ENCODE measurements at places on chromosomes 4 and X. TPM values are rescaled to one million over a fixed set of nuclear protein-coding genes. Genes with fewer than 3 reads are reported as not detected.

The GAGE12H gene
- total RNA-seq: not detected

The DGKK gene
- not detected for total RNA-seq

The SORCS2 gene
- 0.05 TPM for total RNA-seq

The SMIM10L2A gene
- total RNA-seq: 0.24 TPM

The N4BP2 gene
- 29.8 TPM for total RNA-seq

The FABP2 gene
- not detected for total RNA-seq

The DDIT4L gene
- 0.72 TPM for total RNA-seq

The ADAM29 gene
- not detected for total RNA-seq

The HTATSF1 gene
- total RNA-seq: 39.2 TPM

The GLRA3 gene
- not detected for total RNA-seq

The PAGE4 gene
- total RNA-seq: not detected

The PASD1 gene
- not detected for total RNA-seq

The CXCR3 gene
- 8.8 TPM for total RNA-seq

The RAB9B gene
- total RNA-seq: 0.96 TPM

The TNIP3 gene
- total RNA-seq: 6.1 TPM

The USP17L12 gene
- not detected for total RNA-seq

The MAGEA6 gene
- total RNA-seq: not detected

The HSD17B13 gene
- 0.14 TPM for total RNA-seq

The SUPT20HL2 gene
- total RNA-seq: not detected

The TEX13B gene
- total RNA-seq: not detected

The SASH3 gene
- 148 TPM for total RNA-seq

The MAB21L2 gene
- not detected for total RNA-seq

The SLC10A6 gene
- total RNA-seq: 0.26 TPM

The F9 gene
- not detected for total RNA-seq

The C4orf54 gene
- total RNA-seq: not detected

The MAGEA8 gene
- total RNA-seq: not detected

The CXCL6 gene
- not detected for total RNA-seq

The FGF2 gene
- 2.7 TPM for total RNA-seq

The VEGFC gene
- total RNA-seq: not detected

The LRIT3 gene
- 0.46 TPM for total RNA-seq

The ZNF280C gene
- total RNA-seq: 6.6 TPM

The SPANXD gene
- total RNA-seq: not detected

The OPHN1 gene
- 0.12 TPM for total RNA-seq

The MTNR1A gene
- not detected for total RNA-seq

The TMPRSS11F gene
- total RNA-seq: not detected

The DIPK2B gene
- 0.05 TPM for total RNA-seq

The CFAP97 gene
- total RNA-seq: 47.3 TPM

The DRD5 gene
- not detected for total RNA-seq

The EGFL6 gene
- 2.4 TPM for total RNA-seq

The NOP14 gene
- 72.0 TPM for total RNA-seq

The PGAM4 gene
- total RNA-seq: not detected

The SLC9B1 gene
- total RNA-seq: 3.4 TPM

The TRPC5OS gene
- not detected for total RNA-seq

The CAPN6 gene
- not detected for total RNA-seq

The TTC29 gene
- not detected for total RNA-seq

The PRR32 gene
- not detected for total RNA-seq

The USP17L11 gene
- not detected for total RNA-seq

The EDA gene
- total RNA-seq: 4.3 TPM

The GPAT3 gene
- total RNA-seq: 5.1 TPM

The CTSO gene
- 3.6 TPM for total RNA-seq

The GAGE10 gene
- not detected for total RNA-seq
